ENCODE measurements at places on chromosomes 5 and 9.

- DNase-seq = no peak
Observed at GRCh38 chr5:9125852-9126251, 420.0 kb downstream of the SEMA5A start.

DNA sequence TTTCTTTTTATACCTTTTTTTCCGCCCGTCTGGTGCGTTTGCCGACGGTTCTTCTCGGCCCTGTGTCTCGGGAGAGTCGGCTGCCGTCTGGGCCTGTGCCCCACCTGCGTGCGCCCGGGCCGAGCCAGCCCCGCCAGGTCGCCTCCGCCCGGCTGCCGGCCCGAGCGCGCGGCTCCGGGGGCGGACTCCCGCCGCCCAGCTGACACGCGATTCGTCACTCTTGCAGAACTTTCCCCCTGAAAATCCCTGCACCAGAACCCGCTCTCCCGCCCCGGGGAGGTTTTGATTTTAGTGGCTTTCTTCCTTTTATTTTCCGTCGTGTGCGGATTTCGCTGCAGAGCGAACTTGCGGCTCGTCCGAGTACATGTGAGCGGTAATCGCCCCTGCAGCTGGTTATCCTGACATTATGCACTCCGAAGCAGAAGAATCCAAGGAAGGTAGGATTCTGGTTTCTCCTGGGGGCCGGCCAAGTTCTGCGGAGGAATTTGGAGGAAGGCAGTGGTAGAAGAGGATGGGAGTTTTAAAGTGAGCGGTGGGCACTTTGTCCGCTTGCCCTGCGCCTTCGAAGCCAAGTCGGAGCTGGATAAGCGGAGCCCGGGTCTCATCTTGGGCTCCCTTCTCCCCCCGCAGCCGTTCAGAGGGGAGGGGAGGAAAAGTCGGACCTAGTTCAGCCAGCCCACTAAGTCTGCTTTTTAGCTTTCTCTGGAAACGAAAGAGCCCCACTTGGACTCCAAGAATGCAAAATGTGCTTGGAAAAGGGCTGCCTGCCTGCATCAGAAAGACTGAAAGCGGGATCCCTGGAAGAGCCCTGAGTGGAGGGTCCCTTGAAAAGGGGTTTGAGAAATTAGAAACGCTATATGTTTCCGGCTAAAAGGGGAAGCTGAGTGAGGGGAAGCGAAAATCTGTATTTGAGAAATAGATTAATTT is at the start of gene TNFAIP8:
Gene TNFAIP8, plus strand, starts transcription at position 335 of the 927 bp plus-strand sequence. Its CDS starts 72 bp downstream, at position 407.
- DNase-seq = peak; percentile 62

DNA sequence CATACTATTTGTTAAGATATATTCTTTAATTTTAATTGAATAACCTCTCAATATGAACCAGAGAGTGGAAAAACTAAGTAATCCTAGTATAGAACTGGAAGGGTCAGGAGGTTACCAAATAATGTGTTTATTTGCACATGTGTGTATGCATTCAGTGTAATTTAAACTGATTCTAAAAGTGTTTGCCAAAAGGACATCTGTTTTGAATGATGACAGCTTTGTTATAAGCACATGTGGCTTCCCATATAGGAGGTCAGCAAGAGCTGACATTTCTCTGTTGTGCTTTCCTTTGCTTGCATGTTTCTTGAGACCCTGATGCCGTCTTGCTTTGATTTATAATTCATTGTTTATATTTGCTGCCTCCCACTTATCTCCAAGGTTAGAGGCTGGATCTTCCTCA is 383.4 kb downstream of the BRINP1 start:
- no peak for DNase-seq

DNA sequence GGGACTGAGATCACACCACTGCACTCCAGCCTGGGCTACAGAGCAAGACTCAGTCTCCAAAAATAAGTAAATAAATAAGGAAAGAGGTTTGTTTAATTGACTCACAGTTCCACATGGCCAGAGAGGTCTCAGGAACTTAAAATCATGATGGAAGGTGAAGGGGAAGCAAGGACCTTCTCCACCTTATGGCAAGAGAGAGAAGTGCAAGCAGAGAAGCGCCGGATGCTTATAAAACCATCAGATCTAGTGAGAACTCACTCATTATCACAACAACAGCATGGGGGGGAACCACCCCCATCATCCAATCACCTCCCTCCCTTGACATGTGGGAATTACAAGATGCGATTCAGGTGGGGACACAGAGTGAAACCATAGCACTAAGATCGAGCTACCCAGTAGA is 22.8 kb upstream of the RGMB start:
- DNase-seq = no peak

DNA sequence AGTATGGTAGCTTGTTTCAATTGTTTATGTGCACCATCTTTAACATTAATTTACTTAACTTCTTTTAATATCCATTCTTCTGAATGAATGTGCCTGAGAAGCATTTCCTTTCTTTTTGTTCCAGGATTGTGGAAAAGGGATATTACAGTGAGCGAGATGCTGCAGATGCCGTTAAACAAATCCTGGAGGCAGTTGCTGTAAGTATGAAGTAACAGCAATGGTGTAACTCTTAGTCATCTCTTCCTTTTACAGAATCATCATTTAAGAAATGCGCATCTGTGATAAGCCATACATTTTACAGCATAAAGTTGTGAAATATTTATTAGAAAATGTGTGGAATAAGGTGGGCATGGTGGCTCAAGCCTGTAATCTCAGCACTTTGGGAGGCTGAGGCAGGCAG is 117.7 kb downstream of the STARD4 start:
- DNase-seq = no peak
